ENCODE measurements at places on chromosomes 2 and 18. TPM values are rescaled to one million over a fixed set of nuclear protein-coding genes. Genes with fewer than 3 reads are reported as not detected.
A peak's percentile ranks its signal among the peaks of the same experiment; 100 is the strongest.

The LIMS4 gene
- 0.41 TPM for total RNA-seq

- no peak for DNase-seq
Measured at GRCh38 chr2:20676353-20677215, 9.6 kb downstream of the GDF7 start.

DNA sequence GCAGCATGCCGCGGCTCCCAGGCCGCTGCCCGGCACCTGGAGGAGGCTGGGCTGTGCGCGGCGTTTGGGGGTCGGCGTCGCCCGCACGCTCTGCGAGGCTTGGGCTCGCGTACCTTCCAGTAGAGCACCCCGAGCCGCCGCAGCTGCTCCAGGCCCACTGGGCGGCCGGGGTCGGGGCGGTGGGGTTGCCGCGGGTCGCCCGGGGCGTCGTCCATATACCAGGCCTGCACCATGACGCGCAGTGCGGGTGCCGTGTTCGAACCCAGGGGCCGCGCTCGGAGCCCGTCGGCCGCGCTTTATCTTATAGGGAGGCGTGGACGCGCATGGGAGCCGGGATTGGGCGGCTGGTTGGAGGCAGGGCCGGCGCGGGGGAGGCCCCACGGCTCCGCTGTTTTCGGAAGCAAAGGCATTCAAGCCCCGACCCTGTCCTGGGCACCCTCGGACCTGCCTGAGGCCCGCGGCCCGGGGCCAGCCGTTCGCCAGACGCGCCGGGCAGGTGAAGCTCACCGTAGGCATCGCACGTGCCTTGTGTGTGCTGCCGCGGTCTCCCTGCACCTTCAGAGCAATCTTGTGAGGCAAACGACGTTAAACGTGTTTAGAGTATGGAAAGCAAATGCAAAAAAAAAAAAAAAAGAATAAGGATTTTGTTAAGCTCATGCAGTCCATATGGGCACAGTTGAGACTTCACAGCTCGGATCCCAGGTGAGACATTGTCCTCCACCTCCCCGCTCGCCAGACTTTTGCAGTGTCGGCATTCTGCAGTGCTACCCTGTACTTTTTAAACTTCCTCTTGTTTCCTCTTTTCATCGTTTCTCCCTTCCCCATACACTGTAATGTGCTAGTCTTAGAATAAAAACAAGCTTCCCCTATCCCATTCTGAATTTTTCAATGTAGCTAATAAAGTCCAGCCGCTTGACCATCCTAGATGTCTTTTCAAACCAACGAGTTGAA lies at the start of gene ADI1:
Gene ADI1, minus strand, starts transcription at position 277 of the 951 bp plus-strand sequence. Its CDS starts 44 bp downstream, at position 233.
- peak; percentile 81 for DNase-seq

- DNase-seq = no peak
Measured at GRCh38 chr2:5594249-5594695, 97.9 kb upstream of the SOX11 start.

The SCTR gene
- total RNA-seq = 0.82 TPM

DNA sequence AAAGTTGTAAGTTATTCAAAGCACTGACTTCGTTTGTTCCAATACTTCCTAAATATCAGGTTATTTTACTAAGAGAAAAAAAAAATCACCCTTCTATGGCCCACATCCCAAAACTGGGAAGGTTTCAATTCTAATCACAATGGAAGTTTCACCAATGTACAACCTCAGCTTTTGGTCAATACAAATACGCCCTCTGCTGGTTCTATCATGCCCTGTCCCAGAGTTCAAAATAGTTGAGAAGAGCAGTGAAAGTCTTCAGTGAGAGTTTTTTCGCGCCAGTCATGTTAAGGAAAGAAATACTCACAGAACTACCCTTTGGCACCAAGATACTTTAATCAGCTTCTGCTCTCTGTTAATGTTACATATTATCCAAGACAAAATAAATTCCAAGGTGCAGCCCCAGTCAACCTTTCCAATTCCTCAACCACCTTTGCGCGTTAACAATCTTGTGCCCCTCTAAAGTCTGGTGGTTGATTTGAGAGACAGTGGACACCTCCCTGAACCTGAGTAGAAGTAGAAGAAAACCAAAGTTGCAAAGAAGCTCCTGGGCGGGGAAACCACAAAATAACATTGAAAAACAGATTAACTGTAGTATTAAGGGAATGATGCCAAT lies 59.9 kb downstream of the SUMO1 start:
- peak; percentile 51 for DNase-seq

DNA sequence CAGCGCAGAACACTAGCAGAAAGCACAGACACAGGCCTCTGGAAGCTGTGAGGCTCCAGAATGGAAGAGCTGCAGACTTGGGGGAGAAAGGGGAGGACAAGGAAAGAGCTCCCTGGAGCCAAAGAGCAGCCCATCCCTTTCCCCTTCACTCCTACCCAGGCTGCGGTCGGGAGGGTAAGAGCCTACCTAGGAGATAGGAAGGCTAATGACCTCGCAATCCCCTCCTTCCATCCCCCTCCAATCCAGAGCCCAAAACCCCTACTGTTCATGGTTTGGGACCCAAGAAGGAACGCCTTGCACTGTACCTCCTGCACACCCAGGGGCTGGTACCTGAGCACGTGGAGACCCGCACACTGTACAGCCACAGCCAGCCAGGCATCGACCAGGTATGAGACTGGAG lies 39.8 kb downstream of the LMAN2L start:
- no peak for DNase-seq

DNA sequence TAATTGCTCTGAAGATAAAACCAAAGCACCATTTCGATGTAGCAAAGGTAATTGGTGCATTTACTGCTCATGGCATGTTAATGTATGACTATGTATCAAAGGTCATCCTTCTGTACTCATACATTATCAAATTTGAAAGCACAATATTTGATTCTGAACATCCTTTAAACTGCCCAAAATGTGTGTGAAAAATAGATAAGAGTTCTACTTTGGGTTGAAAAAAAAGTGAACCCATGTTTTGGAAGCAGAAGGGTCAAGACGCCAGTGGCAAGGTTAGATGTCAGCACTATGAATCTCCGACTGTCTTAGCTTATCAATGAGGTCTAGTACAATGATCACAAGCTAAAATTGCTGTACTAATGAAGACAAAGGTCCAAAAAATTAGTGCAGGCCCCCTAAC lies 83.1 kb downstream of the LNPK start:
- no peak for DNase-seq

GRCh38 chr2:85673716-85674375 lies 5.8 kb upstream of the SFTPB start:
- DNase-seq = no peak

The PLB1 gene
- 1.2 TPM for total RNA-seq

DNA sequence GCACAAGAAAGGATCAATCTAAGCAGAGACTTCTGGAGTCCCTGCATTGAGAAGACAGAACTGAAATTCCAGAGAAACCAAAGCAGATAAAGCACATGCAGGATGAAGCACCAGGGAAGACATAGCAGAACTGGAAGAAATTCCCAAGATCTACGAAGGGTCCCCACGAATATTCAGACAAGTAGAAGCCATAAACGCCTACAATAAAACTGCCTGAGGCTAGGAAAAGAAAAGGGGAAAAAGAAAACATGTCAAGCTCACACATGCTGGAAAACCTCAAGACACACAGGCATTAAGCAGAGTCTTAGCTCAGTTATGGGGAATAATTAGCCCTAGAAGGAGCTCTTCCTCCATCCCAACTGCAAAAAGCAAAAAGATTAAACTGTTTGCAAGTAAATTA lies 171.2 kb downstream of the NBAS start:
- no peak for DNase-seq

The SPP2 gene
- not detected for total RNA-seq

The MOGAT1 gene
- total RNA-seq = not detected

DNA sequence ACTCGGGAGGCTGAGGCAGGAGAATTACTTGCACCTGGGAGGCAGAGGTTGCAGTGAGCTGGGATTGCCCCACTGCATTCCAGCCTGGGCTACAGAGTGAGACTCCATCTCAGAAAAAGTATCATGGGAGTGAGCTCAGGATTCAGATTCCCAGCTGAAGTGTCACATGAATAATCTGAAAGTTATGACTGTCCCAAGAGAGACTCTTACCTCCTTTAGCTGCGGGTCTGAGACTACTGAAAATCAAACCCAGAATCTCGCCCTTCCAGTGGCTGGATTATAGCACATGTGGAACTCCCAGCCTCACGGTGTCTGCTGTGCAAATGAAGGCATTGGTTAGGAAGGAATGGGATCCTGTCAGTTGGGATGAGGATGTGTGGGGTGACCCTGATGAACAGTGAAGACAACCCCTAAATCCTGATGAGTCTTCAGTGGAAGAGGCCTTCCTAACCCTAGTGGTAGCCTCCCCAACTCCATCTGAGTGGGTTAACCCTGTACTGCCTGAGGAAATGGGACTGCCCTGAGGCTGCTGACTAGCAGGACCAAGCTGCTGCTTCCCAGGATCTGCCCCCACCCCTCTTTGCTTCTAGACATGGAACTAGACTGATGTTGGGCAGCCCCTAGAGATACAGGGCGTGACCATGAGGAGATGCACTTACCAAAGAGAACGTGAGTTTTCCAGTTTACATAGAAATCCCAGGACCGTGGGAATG lies 16.5 kb downstream of the BOK start:
- no peak for DNase-seq

DNA sequence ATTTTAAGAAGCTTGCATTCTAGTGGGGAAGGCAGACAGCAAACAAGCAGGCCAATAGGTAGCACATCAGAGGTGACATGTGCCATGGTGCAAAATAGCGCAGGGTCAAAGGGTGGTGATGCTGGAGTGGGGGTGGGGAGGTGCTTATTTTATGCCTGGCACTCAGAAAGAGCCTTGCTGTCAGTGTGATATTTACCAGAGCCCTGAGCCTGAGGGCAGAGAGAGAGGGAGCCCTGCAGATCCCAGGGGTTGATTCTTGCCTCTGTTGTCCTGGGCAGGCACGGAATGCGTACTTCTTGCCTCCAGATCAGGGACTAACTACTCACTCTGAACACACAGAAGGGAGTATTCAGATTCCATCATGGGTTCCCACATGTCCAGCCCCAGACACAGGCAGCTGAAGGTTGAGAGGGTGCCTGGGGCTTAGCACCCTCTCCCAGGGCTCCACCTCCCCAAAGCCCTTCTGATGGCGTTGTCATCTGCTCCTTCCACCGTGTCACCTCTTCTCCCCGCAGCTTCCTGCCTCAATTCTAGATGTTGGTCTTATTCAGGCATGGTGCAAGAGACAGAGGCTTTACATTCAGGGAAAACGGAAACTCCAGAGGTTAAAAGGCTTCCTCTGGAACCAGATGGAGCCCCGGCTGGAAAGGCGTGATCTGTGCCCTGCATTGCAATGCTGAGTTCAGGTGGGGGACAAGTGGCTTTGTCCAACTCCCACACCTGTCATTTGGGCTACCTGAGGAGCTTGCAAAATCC lies 252.3 kb downstream of the HAUS1 start:
- DNase-seq = no peak

The GKN2 gene
- not detected for total RNA-seq

DNA sequence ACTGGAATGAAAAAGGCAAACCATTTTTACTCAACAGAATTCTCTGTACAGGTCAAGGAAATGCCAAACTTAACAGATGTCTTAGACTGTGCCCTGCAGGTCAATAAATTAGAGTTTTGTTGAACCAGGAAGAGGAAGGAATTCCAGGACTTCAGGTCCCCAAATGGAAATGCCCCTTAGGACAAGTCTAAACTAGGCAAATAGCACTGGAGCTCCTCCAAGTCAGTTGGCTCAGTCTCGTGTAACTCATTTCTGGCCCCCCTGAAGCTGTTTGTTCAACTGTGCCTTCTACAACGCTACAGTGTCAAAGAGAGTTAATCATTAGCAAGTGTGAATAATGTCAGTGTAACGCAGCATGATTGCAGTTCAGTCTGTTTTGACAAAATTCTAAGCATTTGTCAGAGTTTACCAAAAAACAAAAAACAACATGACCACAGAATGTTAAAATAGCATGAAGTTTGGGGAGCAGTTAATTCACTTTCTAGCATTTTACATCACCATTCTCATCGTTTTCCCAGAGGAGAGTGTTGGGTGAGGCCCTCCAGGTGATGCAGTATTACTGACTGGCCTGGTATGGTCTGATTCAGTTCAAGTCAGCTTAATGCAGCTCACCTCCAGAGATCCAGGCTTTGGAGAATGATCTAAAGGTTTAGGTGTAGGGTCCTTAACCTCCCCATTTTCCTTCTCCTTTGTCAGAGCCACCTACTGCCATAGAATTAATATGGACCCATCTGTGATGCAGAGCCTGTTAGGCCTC lies 108.1 kb downstream of the AQP4 start:
- no peak for DNase-seq

The NEU4 gene
- total RNA-seq = 1.6 TPM

The COL6A3 gene
- total RNA-seq = 12.2 TPM

GRCh38 chr2:47666332-47666731 lies 116.6 kb upstream of the MSH6 start:
- no peak for DNase-seq

- no peak for DNase-seq
Measured at GRCh38 chr2:6945821-6946220, 28.6 kb downstream of the RNF144A start.

- DNase-seq = no peak
Measured at GRCh38 chr2:23404426-23404825, 19.4 kb downstream of the KLHL29 start.

DNA sequence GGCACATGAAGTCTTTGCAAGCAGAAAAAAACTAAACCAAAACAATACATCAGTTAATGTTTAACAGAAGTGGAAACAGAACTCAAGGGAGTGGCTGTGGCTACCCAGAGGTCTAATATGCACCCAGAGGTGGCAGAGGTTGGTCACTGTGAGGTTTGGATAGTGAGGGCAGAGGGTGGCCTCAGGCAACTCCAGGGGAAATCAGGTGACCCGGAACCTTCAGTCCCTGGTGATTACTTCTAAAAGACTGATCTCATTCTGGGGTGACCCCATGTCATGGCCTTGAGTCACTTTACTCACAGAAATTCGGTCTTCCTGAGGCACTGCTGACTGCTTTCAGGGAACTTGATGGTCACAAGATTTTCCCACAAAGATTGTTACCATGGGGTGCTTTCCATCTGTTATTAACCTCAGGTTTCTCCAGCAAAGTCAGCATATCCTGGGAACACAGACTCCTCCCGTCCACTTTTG lies 99.4 kb downstream of the TMEM17 start:
- DNase-seq = no peak

DNA sequence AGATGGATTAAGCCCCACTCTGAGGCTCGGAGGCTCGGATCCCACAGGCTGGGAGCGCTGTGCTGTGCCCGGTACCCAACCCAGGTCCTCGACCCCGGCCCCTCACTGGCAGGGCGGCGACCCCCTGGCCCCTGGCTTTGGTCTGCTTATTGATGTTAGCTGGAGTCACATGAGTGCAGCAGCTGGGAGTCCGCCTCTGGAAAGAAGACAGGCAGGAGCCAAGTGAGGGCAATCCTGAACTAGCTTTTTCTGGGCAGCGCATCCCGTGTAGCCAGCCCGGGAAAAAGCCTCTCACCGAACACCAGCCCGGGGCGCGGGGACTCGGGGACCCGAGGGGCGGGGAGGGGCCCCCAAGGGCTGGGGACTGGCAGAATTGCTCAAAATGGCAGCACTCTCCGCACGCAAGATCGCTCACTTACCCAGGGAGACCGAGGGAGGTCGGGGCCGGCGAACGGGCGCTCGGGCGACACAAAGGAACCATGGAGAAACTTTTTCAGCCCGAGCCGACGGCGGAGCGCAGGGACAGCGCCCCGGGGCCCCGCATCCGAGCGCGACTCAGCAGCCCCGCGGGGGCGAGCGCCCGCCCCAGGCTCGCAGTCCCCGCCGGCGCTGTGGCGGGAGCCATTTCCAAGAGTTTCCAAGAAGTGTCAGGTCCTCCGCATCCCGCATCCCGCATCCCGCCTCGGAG lies 567 bp downstream of the TMEM200C start:
- DNase-seq = no peak

The DYNAP gene
- total RNA-seq = not detected

- DNase-seq = no peak
Measured at GRCh38 chr18:55406451-55406991, 181.5 kb downstream of the TCF4 start.

The COMMD1 gene
- total RNA-seq = 40.8 TPM

The C2orf92 gene
- total RNA-seq = 3.3 TPM

The RAMP1 gene
- 6.9 TPM for total RNA-seq

GRCh38 chr2:112887964-112888749 lies 22.8 kb upstream of the IL37 start:
- no peak for DNase-seq
